Pancreas (tissue), 10 donors: ENCODE measurements at places on chromosomes 2 and 18. TPM values are rescaled to one million over a fixed set of nuclear protein-coding genes. Genes with fewer than 3 reads are reported as not detected.

GRCh38 chr18:48674758-48675351, 136.0 kb downstream of the CTIF start:
- no peak for DNase-seq

DNA sequence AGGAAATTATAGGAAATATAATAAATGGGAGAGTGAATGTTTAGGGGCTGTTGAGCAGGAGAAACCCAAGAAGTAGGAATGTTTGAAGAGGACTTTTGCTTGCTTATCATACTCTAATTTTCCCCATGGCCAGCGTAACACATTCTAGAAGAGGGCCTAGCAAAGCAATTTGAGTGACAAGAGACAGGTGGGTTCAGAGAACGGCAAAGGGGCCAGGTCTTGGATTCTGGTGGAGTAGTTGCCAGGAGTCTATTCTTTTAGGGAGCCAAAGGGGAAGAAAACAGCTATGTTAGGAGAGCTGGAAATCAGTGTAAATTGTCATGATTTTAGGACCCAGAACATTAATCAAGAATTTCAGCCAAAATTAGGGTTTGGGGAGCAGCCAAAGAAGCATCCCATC, 96.5 kb downstream of the COL5A2 start:
- no peak for DNase-seq

GRCh38 chr2:129723277-129724020, 256.0 kb upstream of the RAB6C start:
- DNase-seq = no peak

The LYPD6B gene
- total RNA-seq = 3.8 TPM

GRCh38 chr2:54668711-54669110, 54.8 kb upstream of the EML6 start:
- no peak for DNase-seq

GRCh38 chr2:175180701-175181103, 808 bp downstream of the ATP5MC3 start:
- DNase-seq = peak; percentile 34

DNA sequence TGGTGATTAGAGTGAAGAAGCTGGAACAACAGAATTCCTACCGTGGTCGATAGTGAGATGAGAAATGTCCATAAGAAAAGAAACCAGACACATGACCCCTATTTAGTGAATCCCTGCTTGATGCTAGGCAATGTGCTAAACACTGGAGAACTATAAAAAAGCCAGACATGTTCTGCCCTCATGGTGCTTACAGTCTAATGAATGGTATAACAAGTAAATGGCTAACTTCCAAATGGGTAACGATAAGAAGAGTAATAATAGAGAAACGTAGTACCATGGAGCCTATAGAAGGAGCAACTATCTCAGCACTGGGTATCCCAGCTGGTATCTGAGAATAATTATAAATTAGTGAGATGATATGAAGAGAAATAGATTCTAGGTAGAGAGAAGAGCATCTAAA, 5.0 kb downstream of the DSG2 start:
- no peak for DNase-seq

DNA sequence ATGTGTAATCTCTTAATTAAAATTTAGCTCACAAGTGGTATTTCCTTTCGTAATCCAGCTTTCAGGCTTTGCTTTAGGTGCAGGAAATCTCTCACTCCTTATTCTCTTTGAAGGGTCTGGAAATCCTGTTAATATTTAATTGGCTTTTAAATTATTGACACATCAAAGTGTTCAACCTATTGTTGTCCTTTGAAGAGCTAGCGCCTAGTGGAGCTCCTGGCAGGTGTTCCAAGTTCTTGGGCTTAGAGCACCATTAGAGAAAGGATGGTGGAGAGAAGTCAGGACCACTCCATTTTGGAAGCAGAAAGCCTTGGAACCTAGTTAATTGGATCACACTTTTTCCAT, 92.4 kb downstream of the CABLES1 start:
- DNase-seq = no peak

The IL36A gene
- total RNA-seq = not detected

- no peak for DNase-seq
Observed at GRCh38 chr18:6261938-6262337, 152.8 kb downstream of the L3MBTL4 start.

DNA sequence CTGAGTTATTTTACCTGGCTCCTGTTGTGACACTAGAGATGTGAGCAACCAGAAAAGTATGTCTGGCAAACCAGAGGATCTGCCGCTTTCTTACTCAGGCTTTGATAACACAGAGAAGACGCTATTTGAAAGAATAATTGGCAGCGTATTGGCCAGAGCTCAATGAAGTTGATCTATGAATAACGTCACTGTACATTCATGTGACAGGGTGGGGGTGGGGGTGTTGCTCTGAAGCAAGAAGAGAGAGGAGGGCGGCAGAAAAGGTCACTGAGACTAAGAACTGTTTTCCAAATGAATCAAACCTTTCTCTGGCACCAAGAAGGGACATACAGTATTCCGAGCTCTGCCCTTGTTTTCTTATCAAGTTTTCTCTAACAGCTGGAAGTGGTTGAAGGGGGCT, 1.7 kb upstream of the ONECUT2 start:
- DNase-seq = no peak

DNA sequence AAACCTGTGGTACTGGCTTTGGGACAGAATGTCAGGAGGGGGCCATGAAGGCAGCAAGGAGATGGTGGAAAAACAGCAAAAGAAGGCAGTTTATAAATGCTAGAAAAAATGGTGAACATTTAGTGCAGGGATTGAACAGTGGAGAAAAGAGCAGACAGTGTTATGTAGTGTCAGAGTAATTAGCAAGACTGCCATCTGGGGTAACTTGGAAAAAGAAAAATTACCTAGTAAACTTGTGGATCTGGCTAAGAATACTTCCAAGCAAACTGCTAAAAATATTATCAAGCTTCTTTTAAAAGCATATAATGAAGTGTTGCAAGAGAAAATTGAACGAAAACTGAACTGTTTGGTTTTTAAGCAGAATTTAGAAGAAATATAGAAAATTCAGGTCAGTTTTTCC, 267.8 kb downstream of the INSIG2 start:
- DNase-seq = no peak

- DNase-seq = no peak
Observed at GRCh38 chr2:64101141-64101591, 43.1 kb downstream of the PELI1 start.

DNA sequence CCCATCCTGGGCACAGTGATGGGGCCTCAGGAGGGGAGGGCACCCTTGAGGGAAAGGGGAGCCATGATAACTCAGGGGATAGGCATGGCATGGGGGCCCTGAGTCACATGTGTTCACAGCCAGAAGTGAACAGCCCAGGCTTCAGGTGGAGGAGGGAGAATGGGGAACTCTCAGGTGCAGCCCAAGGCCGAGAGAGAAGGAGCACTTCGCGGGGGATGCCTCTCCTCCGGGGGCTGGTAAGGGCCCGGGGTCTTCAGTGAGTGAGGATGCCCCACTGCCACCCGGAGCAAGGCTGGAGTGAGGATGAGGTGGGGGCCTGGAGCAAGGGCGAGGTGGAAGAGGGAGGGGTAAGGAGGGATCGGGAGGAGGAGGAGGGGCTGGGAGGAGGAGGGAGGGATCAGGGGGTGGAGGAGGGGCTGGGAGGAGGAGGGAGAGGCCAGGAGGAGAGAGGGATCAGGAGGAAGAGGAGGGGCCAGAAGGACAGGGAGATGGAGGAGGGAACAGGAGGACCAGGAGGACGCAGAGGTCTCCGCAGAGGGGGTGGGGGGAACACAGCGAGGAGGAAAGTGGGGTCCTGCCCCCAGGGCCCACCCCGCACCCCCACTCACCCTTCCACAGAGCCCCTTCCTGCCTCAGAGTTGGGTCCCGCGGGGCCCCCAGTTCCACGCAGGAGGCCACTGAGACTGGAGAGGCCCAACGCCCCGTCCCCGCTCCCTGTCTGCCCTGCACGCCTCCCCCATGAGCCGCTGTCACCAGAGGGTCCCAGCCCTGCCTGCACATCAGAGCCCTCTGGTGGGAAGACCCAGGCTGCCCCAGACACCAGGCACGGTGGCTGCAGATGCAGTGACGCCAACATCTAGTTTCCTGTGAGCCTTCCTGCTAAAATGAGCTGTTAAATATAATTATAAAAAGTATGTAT, 42.8 kb downstream of the RAMP1 start:
- DNase-seq = no peak

DNA sequence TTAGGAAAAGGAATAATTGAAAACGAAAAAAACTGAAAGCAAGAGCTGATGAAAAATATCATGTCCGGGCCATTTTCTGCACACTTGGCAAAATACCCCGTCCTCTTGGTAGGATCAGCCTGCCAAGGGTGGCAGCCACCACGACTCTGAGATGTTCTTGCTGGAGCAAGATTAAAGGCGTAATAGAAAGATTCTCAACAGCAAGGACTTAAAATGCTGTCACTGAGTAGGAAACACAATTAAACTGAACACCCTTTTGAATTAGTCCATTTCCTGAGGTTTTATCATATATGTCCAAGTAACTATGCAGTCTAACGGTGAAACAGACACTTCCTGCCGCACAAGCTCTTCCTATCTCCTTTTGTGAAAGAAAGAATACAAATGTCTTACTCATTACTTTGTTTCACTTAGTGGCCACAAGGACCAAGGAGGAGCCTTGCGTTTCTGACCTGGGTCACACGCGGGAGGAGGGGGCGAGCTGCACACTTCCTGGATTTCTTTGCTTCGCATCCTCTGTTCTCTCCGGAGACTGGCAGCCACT, 222.7 kb downstream of the PIEZO2 start:
- DNase-seq = no peak

GRCh38 chr2:180038997-180039396, 31.9 kb upstream of the CWC22 start:
- no peak for DNase-seq

DNA sequence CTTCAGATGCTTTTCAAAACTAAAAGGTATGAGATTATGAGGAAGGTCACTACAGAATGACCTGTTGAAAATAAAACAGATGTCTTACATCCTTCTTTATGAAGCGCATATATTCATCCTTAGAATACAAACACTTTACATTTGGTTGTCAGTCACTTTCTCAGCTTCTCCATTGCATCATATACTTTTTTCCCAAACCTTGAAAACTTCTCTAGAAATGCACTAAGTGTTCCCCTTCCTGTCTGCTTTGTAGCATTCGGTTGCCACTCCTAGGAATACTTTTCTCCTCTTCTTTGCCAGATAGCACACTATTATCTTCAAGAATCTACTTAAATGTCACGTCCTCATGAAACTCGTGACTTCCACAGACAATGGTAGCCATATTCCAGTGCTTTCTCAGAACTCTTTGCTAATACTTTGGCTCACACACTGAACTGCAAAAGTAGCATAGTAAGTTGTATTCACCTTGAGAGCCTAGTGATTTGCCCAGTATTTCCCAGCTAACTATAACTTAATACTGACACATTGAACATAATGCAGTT, 27.6 kb downstream of the DSC1 start:
- no peak for DNase-seq

GRCh38 chr2:195308163-195308562, 348.9 kb upstream of the SLC39A10 start:
- DNase-seq = no peak

- DNase-seq = no peak
Observed at GRCh38 chr2:74564222-74564621, 9.7 kb downstream of the DOK1 start.

The PDE1A gene
- 4.2 TPM for total RNA-seq

- no peak for DNase-seq
Observed at GRCh38 chr18:74831571-74832250, 234.0 kb downstream of the ZNF407 start.
